ENCODE measurements at places on chromosomes 5 and 9.

DNA sequence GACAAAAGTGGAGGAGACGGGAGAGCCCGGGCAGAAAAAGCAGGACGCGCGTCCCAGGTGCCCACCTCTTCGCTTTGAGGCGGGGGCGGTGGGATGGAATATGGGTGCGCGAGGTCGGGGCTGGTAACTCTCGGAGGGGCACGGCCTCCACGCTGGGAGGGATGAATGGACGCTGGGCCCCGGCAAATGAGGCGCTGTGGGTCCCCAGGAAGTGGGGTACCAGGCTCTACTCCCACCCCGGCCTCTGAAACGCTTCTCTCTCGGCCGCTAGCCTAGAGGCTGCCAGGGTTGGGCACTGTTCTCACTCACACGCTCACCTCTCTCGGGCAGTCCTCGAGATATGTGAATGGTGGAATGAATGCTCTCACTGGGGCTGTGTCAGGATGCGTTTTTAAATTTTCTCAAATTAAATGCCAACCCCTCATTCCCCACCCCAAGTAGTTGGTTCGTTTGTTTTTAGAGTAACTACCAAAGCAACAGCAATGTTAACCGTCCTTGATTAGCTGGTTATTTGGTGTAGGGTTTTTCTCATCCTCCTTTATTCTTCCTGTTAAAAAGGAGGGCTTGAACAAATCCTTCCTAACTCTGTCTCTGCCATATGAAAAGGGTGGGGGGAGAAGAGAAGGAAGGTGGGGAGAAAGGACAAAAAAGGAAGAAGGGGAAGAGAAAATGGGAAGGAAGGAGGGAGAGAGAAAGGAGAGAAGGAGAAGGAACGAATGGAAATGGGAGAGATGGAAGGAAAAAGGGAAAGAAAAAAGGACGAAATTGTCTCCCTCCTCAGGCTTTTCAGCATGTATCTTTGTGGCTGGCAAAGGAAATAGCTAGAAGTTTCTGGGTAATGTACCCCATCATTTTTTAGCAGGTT is 1.3 kb upstream of the EBF1 start:
- no peak for DNase-seq

DNA sequence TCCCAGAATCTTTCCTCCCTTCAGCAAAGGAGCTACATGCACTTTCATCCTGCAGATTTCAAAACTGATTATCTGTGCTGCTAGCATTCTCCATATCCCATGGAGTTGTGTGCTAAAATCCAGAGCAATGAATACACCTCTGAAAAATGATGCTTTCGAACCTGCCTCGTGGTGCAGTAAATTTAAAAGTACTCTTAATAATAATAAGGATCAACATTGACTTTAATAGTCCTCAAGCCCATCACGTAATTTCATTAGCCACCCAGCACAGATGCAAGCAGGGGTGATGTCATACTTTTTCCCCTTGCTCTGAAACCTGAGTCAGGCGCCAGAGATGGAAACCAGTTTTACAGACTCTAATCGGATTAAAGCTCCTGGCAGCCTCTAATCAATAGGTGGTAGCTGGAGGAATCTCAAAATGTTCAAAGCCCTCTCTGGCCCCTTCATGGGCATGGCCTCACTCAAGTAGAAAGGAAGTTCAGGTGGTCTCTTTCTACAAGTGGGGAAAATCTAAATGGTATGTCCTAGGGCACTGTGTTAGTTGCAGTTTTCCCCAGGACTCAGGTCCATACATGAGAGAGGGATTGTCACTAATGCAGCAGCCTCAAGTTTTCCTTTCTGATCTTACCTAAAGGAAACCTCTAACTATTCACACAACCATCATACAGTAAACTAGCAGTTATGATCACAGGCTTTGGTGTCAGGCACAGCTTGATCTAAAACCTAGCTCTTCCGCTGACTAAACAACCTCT is 221.6 kb upstream of the SLC30A5 start:
- no peak for DNase-seq

DNA sequence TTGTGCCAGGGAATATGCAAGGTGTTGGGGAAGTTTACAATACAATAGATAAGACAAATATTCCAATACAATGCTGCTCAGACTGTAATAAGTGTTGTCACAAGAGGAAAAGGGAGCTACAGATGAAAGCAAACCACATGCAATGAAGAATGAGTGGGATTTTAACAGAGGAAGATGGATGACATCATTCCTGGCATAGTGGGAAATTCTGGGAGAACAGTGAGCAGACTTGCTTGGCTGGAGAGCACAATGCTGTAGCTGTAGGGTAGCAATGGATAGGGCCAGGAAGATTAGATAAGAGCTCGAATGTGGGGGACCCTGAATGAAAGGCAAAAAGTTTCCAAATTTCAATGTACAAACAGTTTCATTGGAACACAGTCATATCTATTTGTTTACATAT is 9.5 kb upstream of the DPYSL3 start:
- no peak for DNase-seq

DNA sequence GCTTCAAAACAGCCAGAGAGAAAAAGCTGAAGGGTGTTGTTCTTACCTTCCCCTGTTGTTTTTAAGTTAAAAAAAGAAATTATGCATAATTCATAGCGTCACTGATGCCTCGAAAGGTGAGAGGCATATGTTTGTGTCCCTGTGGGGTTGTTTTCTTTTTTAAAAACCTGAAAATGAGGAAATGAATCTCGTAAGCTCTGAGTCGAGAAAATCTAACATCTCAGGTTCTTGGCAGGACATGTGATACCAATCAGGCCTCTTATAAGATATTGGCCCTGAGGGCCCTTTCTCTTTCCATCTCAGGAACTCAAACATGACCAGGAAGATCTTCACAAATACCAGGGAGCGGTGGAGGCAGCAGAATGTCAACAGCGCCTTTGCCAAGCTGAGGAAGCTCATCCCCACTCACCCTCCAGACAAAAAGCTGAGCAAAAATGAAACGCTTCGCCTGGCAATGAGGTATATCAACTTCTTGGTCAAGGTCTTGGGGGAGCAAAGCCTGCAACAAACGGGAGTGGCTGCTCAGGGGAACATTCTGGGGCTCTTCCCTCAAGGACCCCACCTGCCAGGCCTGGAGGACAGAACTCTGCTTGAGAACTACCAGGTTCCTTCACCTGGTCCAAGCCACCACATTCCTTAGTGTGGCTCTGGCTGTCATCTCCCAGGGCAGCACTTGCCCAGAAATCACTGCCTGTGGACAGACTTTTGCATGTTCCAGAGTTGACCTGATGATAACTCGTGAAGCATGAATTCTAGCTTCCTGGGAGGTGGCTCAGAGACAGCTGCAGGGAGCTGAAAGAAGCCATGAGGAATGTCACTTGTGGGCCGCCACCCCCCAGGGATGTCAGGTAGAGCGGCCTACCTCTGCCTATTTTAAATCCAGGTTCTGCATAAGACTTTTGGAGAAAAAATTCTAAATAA is at the start of gene TAL2:
TSS of gene TAL2 (plus strand) at position 274 of the 921 bp plus-strand sequence. CDS start at position 314, 40 bp downstream.
- DNase-seq = no peak

GRCh38 chr9:114902786-114903524 is 27.4 kb downstream of the TNFSF8 start:
- DNase-seq = no peak

GRCh38 chr5:6721442-6721841 is 8.2 kb downstream of the TENT4A start:
- DNase-seq = no peak

All from stimulated activated CD4-positive, alpha-beta T cell treated with anti-CD3 and anti-CD28 coated beads, Interleukin-2, amount 100 ng/mL, for 48 hours (primary cell).